Caudate nucleus (tissue), 63 donors: ENCODE measurements at places on chromosomes 3 and 15.

- DNase-seq = no peak
Measured at GRCh38 chr3:191100516-191100915, 98.5 kb upstream of the OSTN start.

DNA sequence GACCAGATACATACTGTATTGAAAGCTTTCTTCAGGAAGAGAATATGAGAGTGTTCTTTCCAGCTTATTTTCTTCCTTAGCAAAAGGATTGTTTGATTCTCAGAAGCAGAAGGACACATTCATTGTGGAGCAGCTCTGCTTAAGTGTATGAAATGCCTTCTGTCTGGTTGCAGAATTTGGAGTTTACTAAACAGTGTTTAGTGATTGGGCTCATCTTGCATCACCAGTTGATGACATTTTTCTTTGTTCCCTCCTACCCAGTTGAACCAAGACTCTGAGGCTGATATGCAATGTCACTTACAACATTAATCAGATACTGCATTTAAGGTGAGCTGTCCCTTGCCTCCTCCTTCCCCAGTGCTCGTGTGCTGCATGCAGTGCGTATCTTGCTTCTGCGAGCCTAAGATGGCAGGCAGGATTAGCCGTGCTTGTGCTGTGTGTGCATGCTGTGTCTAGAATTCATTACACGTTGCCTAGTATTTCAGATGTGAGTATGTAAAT lies 18.4 kb downstream of the ZBTB38 start:
- peak; percentile 24 for DNase-seq

DNA sequence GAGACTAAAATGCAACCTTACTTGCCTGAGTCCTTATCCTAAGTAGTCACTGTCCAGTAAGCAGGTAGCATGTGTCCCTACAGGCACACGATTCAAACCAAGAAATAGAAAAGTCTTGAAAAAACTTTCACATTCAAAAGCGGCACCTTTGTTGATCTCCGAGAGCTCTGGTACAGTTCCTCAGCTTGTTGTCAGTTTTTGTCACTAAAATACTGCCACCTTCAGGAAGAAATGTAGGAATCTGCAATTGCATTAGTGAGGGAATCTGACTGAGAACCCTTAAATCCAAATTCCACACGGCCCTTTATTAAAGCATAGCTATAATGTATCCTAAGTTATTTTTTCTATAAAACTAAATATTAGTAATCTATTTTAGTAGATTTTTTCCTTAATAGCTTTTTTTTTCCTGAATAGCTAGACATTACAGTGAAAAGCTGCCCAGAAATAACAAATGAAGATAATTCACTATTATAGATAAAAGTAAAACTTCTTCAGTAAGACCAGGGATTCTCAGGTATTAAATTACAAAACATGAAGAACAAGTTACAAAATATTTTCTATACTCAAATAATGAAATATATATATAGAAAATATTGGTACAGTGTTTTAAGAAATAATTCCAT lies 44.0 kb downstream of the CCDC54 start:
- peak; percentile 12 for DNase-seq

- DNase-seq = no peak
Measured at GRCh38 chr3:9598783-9599387, 45.3 kb upstream of the LHFPL4 start.

DNA sequence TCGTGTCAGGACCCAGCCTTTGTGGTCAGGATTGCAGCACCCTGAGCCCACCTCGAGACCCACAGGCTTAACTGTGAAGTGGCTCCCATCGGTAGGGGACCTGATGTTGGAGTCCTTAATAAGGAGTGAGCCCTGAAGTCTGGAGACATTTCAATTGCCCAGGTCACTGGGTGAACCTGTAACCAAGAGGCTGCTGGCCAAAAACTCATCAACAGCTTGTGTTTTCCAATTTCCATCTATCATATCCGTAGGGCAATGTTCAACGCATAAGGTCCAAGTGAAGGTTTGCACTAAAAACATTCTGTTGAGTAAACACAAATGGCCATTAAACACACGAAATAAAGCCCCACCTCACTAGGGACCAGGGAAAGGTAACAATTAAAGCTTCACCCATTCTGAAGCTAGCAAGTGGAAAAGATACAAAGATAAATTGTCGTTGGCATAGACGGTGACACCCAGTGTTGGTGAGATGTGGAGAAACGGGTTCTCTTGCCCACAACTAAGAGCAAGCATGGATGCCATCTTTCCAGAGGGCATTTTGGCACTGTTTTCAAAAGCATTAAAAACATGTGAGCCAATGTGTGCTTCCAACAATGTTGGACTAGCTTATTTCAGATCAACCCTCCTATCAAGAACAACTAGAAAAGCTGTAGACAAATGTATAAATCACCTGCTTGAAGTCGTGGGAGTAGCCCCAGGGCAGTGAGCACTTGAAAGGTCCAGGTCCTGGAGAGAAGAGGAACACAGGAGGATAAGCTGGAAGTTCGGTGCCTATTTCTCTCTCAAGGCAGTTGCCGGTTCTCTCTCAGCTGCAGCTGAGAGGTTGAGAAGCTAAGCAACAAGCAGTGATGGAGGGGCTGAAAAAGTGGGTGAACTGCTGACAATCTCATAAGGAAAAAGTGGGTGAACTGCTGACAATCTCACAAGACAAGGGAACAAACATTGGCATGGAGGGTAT lies 56.3 kb upstream of the PCSK6 start:
- no peak for DNase-seq

DNA sequence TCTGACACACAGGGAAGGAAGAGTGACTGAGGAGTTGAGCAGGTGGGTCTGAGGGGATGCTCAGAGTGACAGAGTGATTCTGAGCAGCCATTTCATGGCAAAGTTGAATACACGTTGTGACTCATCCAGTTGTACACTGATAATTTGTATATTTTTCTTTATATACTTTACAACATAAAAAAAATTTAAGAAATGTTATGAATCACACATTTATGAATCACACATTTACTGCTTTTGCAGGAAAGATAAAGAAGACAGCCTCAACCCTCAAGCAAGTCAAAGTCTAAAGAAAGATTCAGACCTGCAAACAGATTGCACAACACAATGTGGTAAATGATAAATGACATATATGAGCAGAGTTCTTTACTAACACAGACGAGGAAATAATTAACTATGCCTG lies 21.0 kb upstream of the CHMP2B start:
- DNase-seq = no peak

DNA sequence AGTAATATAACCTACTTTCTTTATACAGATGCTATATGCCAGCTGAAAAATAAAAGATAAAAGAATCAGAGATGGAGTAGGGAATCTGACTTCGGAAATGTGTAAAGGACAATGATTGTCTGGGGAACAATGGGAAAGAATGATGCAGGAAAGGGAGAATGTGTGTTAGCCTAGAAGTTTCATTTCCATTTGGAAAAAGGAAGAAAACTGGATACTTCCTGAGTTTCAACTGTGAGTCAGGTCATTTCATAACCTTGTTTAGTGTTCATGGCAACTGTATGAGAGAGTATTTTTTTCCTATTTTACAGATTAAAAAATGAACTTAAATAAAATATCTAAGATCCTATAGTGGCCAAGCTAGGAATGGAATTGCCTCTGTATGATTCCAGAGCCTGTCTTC lies 261.3 kb upstream of the NECTIN3 start:
- DNase-seq = no peak

GRCh38 chr3:171770689-171771620 lies 39.3 kb downstream of the PLD1 start:
- DNase-seq = no peak

GRCh38 chr3:13866041-13866965 lies 13.6 kb downstream of the WNT7A start:
- DNase-seq = no peak

- no peak for DNase-seq
Measured at GRCh38 chr15:73962433-73962832, 29.7 kb downstream of the STOML1 start.

DNA sequence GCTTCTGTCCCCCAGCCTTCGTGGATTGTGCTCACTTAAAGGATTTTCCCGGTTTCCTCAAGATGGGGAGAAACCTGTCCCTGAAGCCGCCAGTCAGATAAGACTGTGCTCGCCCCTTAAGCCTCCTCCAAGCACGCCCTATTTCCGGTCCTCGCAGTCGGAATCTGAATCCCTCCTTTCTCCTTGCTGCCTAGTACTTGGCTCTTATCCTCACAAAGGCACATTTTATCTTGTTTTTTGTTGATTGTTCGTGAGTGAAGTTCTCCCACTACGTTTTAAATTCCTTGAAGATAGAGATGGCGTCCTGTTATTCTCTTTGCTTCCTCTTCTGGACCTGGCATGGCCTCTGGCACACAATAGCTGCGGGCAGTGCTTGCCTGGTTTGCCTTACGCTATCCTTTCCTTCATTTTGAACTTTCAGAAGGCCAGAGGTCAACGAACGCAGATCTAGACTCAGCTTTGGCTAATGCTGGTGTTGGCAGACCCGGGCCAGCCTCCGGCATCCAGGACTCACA lies 1.7 kb downstream of the CLDN11 start:
- DNase-seq = no peak

GRCh38 chr3:18223571-18223970 lies 201.6 kb downstream of the SATB1 start:
- no peak for DNase-seq

GRCh38 chr3:76024640-76025039 lies 239.3 kb upstream of the ZNF717 start:
- no peak for DNase-seq

DNA sequence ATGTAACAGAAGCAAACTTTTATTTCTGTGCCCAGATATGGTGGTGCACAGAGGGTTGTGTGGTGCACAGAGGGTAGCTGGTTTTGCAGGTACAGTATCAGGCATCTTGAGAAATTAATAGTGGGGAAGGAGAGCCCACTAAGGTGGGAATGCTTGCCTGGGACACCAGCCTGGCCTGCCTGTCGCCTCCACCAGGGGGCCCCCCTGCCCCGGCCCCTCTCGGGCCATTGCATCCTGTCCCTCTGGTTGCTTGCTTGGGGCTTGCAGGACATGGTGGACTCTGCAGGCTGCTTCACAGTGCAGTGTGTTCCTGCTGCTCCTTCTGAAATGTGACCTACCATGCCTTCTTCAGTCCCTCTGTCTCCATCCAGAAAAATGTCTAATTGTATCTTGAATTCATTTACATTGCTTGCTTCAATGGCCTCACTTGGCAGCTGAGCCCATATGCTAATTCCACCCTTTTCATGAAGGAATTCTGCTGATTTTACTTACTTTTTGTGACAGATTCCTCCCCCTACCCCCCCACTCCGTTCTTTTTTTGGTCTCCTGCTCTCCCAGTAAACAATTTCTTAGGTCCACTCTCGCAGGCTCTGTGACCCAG lies 73.6 kb downstream of the EEFSEC start:
- DNase-seq = no peak

- no peak for DNase-seq
Measured at GRCh38 chr3:55647063-55647462, 160.0 kb upstream of the WNT5A start.

- no peak for DNase-seq
Measured at GRCh38 chr3:148330542-148330941, 367.2 kb upstream of the AGTR1 start.

- no peak for DNase-seq
Measured at GRCh38 chr15:82945326-82945725, 7.2 kb downstream of the HOMER2 start.

DNA sequence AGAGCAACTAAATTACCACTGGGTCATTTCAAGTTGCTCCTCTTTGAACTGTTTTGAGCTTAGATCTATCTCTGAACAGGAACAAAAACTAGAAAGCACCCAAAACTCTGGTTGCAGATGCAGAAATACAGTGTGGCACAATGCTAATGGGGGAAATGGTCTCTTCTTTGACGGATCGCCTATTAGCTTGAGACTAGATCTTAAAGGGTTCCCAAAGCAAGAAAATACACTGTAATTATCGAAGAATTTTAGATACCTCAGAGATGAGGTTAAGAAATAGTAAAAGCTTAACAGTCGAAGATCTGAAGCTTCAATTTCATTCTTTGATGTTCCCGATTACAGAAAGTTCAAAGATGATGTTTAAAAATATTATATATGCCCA lies 818 bp downstream of the PPP1R2 start:
- no peak for DNase-seq

DNA sequence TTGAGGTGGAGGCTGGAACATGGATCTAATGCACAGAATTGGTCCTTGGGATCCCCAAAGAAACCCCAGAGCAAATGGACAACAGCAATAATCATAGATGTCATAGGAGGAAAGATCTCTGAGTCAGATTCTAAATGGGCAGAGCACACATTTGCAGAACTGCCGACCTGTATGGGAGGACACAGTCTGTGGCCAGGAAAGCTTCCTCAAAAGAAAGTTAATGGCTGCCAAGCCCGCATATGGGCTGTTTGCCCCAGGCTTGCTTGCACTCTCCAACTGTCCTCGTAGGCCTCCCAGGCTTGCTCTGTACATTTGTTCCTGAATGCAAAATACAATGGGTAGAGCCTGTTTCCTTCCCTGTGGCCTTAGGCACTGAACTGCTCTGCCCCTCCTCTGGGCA lies 102.0 kb upstream of the PLXNA1 start:
- no peak for DNase-seq

DNA sequence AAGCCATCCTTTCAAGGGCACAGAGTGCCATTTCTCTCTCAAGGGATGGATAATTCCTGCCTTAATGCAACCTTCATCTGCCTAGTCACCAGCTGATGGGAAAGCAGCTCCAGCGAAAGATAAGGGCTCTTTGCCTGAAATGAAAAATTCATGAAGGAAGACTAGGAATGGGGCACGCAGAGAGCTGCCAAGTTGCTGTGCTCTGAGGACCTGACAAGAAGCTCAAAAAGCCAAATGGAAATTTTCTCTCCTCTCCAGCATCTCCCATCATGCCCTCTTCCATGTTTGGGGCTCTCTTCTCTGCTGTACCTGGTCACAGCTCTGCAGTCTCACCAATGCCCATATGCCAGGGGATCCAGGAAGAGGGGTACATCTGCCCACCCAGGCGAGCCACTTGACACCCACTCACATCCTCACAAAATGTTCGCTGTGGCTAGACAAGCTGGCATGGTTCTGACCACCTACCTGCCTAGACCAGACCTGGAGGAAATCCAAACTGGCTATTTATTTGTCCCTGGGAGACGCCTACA lies 29.3 kb upstream of the ABHD2 start:
- DNase-seq = no peak

GRCh38 chr3:172513488-172513887 lies 9.7 kb downstream of the TNFSF10 start:
- no peak for DNase-seq

DNA sequence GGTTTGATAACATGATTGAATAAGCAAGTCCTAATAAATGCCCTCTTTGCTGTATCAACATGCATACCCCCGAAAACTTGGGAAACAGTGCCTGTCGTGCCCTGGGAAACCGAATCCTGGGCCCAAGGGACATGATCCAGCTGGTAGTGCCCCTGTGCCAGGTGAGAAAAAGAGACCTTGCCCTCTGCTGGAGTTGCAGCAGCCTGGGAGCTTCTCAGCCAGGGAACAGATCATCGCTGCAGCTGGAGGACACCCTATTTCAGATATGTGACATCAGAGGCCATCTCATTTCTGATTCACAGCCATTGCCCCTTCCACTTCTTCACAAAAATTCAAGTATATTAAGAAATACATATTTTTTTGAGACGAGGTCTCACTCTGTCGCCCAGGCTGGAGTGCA lies 32.3 kb downstream of the STOML1 start:
- no peak for DNase-seq
